ENCODE measurements at places on chromosomes 4 and X.

DNA sequence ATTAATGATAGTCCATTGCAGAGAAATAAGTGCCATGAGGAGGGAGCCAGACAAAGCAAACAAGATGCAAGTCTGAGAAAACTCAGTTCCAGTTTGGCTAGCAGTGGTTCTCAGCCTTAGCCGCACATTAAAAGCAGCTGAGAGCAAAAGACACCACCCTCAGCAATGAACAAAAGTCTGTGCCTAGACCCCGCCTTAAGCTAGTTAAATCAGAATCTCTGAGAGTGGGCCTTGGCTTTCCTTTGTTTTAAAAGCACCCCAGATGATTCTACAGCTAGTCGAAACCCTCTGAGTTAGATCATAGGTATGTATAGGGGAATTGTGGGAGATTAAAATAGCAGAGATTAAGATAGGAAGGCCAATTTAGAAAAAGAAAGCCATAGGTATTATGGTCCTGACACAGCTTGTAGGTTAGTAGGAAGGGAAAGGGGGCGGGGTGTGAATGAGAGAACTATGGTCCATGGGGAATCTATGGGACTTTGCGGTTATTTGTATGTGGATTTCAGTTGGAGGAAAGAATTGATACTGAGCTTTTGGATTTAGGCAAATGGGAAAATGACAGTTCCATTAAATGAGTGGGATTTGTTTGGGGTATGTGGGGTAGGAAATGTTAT lies 12.0 kb downstream of the SPRY1 start:
- no peak for DNase-seq

DNA sequence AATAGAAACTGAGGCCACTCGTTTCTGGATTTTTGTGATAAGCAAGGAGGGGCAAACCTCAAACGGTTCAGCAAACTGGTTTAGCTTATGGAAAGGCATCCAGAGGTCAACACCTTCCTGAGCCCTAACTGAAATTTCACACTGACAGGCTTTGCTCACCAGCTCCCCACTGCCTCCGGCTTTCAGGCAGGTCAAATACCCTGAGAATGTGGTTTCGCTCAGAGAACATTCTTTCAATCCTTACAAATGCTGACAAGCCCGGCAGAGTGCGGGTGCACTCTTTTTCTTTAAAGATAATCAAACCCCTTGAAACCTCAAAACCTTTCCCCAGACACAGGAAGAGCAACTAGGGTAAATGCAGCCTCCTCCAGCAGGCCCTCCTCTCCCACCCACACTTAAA lies 41.5 kb downstream of the CD40LG start:
- DNase-seq, result no peak

DNA sequence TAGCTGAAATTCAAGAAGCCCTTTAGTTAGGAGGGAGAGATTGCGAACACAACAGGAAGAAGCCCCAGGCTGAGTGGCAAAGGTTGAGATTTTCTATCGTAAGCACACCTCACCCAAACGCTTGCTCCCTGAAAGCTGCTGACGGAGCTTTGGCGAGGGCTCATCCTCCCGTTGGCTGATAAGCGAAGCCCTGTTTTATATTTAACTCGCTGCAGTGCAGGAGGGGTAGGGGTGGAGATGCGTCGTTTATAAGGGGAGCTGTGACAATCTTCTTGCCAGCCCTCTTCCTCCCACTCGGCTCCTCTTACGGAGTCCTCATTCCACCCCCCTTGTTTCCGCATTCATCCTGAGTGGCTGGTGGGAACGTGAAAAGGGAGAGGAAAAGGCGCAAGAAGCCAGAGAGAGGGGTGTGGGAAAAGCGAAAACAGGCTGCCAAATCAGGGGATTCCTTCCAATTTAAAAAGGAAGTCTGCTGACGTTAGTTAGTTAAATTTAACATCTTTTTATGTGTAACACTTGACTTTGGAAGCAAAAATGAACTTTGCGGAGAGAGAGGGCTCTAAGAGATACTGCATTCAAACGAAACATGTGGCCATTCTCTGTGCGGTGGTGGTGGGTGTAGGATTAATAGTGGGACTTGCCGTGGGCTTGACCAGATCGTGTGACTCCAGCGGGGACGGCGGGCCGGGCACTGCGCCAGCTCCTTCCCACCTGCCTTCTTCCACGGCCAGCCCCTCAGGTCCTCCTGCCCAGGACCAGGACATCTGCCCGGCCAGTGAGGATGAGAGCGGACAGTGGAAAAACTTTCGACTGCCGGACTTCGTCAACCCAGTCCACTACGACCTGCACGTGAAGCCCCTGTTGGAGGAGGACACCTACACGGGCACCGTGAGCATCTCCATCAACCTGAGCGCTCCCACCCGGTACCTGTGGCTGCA lies at the start of gene ENPEP:
TSS of gene ENPEP (plus strand) at position 275 of the 938 bp plus-strand sequence. CDS start at position 535, 260 bp downstream.
- no peak for DNase-seq

GRCh38 chr4:108519911-108520601 lies 100.3 kb upstream of the RPL34 start:
- DNase-seq, result no peak

DNA sequence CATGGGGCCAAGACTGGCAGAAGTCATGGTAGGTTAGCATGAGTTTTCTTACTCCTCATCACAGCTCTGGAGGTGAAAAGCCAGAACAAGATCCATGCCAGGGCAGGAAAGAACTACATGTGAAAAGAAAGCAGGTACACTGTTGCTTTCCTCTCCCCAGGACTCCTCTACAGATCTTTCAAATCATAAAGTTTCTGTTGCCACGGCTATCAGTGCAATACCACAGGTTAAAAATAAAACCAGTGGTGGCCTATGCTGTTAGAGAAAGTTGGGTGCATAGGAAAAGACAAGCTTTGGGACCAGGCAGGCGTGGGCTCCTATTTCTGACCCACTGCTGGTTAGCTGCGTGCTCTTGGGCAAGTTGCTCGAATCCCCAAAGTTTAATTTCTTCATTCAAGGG lies 81.4 kb downstream of the SH3RF1 start:
- no peak for DNase-seq

DNA sequence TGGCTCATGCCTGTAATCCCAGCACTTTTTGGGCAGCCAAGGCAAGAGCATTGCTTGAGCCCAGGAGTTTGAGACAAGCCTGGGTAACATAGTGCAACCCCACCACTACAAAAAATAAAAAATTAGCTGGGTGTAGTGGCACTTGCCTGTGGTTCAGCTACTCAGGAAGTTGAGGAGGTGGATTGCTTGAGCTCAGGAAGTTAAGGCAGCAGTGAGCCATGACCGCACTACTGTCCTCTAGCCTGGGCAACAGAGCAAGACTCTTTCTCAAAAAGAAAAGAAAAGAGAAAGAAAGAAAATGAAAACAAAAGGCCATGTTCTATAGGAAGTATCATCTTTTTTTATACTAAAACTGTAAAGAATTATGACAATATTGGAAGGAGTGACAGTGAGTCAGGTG lies 38.5 kb downstream of the NEK1 start:
- DNase-seq, result no peak

DNA sequence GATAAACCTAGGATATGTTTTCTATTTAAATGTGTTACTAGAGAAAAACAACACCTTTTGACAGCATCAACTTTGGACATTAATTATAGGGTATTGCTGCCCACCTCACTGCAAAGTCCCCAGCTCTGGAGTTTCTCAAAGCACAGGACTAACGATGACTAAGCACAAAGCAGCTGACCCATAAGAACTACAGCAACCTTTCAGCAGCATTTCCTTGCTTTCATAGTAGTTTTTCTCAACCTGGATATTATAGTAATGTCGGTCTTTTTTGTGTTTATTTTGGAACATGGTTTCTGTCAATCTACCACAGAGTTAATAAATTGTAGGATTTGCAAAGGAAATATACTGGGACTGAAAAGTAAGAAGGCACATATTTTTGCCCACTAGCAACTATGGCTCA lies 21.5 kb downstream of the HHIP start:
- DNase-seq, result no peak

DNA sequence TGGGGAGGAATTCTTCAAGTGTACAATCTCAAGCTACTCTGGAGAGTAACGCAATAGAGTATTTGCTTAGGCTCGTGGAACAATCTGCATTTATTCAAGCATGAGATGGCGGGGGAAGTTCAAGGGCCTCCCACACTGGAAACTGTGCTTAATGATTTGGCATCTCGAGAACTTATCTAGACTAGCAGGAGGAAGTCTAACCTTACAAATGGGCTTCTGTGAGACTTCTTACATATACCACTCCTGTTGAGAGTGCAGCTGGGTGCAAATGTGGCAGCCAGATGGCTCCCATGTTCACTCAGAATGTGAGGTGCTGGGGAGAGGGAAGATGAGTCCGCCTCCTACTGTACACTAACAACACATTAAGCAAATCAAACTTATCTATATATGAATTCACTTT lies 29.3 kb upstream of the PTPN13 start:
- no peak for DNase-seq

DNA sequence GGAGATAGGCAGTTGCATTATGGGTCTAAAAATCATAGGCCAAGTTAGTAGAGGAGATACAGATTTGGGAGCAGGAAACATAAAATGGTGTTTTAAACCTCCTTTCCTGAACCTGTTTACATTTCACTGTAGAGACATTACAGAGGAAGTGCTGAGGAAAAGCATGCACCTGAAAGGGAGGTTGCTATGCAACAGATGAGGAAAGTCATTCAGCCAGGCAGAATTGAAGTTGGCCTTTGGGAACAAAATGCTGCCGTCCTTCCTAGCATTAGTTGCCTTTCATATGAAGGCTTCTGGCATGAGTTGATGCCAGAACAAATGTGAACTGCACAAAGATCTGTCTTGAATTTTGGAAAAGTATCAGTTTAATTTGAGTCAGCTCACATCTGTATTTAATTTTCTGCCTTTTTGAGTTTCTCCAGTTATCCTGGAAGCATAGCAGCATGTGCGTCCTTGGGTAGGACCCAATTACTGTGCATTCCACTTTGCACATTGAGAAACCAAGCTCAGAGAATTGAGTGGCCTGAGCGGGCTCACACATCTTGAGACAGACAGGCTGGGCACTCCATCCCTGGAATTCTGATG lies 38.2 kb downstream of the MAGED1 start:
- no peak for DNase-seq

- DNase-seq, result no peak
These were observed 11.1 kb upstream of the FAM9C start for GRCh38 chrX:13055486-13055885.

- DNase-seq, result no peak
These were observed 29.1 kb downstream of the MAGED1 start for GRCh38 chrX:51922561-51922960.

DNA sequence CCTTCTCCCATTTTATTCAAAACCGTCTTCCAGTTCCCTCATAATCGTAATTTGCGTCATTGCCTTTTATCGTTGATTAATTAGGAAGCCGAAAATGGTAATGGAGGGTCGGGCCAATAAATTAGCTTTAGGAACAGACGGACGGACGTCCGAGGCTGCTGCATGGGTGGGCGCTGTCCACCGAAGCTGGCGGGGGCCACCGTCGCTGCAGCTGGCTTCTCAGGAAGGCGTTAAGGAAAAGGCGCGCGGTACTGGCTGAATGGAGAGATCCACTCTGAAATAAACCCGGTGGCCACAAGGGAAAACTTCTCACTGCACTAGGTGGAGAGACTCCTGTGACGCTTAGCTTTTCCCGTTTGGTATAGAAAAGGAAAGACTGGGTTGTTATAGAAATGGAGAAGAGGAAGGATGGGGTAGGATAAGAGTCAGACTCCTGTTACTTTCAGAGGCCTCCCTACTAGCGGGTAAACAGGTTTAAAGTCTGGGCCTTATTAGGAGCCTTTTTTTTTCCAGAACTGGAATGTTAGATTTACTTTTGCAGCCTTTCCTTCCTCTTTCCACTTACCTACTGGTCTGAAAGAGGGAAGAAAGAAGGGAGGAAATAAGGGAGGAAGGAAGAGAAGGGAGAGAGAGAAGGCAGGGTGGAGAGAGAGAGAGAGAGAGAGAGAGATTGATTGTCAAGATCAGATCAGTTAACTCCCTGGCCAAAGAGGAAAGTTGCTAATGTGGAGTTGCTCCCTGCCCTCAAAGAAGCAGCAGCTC lies 11.3 kb upstream of the PRDM8 start:
- DNase-seq, result no peak
